NCI-H510A treated with DMSO at 0.1 percent for 48 hours (cell line): ENCODE measurements at places on chromosomes 1 and 21.

- peak; percentile 92 for DNase-seq
These were observed 31.6 kb downstream of the DOP1B start for GRCh38 chr21:36188081-36188681.

- DNase-seq = no peak
These were observed 125.9 kb downstream of the DMRTB1 start for GRCh38 chr1:53585129-53585528.

DNA sequence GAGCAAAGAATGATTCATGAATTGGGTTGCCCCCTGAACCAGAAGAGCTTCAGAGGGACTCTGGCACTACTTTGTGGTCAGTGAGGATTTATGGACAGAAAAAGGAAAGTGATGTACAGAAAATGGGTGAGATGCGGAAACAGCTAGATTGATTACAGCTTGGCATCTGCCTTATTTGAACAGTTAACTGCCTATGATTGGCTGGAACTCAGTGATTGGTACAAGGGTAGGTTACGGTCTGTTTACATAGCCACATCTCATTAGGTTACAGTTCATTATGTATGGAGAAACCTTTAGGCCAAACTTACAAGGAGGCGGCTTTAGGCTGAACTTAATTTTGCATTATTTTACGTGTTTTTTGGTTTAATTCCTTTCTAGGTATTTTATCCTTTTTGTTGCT is 29.0 kb upstream of the RHOU start:
- peak; percentile 57 for DNase-seq

DNA sequence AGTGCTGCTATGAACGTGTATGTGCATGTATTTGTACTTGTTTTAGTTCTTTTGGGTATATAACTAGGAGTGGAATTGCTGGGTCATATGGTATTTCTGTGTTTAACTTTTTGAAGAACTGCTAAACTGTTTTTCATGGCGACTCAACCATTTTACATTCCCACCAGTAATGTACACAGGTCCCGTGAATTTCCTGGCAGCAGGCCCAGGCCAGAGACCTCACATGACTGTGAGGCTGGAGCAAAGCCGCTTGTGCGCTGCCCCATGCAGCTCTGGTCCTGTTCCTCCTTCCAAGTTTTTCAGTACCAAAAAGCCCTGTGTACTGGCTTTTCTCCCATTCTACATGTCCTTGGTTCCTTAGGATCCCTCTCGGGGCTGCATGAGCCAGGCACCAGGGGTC is 29.6 kb downstream of the ACOT11 start:
- no peak for DNase-seq

DNA sequence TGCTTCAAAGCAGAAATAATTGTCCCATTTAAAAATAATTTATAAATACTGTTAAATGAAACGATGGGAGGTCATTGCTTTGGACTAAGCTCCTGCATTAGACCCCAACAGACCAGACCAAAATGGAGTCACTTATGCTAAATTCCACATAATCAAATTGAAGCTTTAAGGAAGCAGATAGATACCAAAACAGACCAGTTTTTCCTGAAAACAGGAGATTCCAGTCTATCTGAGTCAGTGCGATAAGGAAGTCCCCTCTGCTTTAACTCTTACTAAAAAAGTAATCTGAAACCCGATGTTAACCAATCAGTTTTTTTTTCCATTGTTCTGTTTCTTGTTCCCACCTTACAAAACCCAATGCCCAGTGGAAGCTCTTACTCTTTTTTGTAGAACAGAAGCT is 16.2 kb upstream of the DNASE2B start:
- DNase-seq = no peak

- no peak for DNase-seq
These were observed 2.5 kb upstream of the LBR start for GRCh38 chr1:225430301-225430700.

- DNase-seq = peak; percentile 85
These were observed 8.9 kb downstream of the CAMTA1 start for GRCh38 chr1:6794164-6794563.

DNA sequence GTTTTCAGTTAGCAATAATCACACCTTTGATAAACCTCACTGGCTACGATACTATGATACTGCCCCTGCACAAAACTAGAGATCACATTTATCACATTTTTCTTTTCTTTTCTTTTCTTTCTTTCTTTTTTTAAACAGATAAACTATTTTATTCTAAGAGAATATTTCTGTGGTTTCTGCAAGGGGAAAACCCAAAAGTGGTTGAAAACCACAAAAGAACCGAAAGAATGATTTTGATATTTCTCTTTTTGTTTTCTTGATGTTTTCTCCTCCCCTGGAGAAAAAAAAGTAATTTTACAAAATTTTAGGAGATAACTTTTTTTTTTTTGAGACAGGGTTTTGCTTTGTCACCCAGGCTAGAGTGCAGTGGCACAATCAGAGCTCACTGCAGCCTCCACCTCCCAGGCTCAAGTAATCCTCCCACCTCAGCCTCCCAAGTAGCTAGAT is 18.4 kb upstream of the FRRS1 start:
- DNase-seq = no peak

GRCh38 chr1:161159913-161160243 is 578 bp downstream of the USP21 start:
- DNase-seq = no peak

DNA sequence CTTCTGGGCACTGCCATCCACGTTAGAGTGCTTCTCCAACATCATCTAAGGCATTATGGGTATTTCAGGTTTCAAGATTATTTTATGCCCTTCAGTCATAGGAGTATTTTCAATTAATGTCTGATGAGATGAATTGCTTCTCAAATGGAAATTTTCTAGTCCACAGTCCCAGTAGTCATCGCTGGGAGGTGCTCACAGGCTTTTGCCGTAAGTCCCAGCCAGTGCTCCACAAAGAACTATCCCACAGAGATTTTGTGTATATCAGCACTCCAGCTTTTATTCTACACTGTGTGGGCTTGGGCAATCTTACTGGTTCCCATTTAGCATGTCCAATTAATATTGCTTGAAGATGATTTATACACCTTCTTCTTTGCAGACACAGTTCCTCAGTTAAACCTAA is 61.0 kb downstream of the SMYD2 start:
- no peak for DNase-seq

DNA sequence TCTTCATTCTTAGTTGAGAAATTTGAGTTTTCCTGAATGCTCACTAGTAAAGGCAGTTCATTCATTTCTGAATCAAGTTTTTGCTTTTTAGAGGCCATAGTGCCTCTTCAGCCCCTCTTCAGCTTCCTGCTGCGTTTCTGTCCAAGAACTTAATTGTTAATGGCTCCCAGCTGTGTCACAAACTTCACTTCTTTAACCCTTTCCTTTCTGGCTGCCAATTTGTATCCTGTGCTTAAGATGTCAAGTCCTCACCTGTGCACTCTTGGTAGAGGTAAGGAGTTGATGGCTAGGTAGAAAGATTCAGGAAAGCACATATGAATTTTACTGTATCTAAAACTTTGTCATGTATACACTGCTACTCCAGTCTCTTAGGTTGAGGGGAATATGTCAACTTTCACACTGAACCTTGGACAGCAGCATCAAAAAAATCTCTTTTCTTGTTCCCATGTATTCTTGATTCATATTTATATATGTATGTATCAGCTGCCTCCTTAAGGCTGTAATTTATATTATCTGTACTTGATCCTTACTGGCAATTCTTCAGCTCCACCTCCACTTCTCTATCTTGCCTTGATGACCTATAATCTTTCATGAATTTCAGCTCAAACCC is 612.8 kb downstream of the LMO4 start:
- peak; percentile 79 for DNase-seq

DNA sequence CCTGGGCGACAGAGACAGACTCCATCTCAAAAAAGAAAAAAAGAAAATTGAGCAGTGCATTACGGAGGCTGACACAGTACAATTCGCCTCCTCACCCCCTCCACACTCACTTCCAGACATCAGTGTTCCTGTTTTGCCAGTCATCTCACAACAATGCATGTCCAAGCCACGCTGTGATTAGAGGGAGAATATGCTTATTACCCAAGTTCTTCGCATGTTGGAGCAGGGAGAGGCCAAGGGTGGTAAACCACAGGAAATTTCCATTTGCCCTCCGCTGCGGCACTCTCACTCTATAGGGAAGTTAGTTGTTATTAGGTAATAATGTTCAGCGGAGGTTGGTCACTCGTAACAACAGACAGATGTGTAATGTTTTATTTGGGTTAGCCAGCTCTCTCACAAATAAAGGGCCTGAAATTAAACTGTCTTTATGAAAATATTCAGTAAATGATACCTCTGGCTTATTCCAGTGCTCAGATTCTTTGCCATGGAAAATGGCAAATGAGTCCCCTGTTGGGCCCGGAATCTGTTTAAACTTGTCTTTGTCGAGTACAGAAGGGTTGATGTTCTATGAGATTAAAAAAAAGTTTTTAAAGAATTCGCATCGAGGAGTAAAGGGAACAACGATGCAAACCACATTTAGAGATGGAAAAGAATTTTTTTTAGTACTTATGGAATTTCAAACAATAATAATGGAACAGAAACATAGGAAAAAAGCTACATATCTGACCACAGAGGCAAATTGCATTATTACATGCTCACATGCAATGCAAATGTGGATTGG is 33.1 kb downstream of the KCNJ15 start:
- DNase-seq = no peak

GRCh38 chr1:200904772-200905171 is 10.1 kb downstream of the INAVA start:
- no peak for DNase-seq

DNA sequence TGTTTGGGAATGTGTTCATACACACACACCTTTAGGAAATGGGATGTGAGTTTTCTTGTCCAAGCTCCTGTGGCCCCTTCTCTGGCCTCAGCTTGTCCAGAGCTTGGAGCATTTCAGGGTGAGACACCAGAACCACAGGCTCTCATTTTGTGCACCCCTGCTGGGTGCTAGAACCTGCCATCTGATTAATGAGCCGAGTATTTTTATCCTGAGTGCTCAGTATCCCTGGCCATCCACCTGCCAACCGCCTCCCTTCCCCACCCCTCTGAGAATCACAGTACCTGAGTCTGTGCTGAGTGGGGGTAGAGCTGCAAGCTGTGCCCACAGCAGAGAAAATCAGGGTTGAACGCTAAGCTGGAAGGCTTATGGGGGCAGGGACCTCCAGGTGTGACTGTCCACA is 1.4 kb downstream of the CASQ1 start:
- no peak for DNase-seq

DNA sequence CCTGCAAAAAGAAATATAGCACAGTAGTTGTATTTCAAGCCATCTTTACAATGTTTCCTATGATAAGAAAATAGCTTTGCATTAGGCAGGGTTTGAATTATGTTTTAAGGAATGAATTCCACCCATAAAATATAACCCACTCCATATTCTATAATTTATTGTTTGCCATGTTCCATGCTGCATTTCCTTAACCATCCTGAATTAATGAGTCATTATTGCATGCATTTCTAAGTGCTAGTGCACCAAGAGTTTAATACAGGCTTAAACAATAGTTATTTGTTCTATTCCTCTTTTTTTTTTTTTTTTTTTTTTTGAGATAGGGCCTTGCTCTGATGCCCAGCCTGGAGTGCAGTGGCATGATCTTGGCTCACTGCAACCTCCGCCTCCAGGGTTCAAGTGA is 45.2 kb downstream of the MIGA1 start:
- DNase-seq = no peak

- no peak for DNase-seq
These were observed 37.1 kb upstream of the MCOLN3 start for GRCh38 chr1:85085417-85085816.

DNA sequence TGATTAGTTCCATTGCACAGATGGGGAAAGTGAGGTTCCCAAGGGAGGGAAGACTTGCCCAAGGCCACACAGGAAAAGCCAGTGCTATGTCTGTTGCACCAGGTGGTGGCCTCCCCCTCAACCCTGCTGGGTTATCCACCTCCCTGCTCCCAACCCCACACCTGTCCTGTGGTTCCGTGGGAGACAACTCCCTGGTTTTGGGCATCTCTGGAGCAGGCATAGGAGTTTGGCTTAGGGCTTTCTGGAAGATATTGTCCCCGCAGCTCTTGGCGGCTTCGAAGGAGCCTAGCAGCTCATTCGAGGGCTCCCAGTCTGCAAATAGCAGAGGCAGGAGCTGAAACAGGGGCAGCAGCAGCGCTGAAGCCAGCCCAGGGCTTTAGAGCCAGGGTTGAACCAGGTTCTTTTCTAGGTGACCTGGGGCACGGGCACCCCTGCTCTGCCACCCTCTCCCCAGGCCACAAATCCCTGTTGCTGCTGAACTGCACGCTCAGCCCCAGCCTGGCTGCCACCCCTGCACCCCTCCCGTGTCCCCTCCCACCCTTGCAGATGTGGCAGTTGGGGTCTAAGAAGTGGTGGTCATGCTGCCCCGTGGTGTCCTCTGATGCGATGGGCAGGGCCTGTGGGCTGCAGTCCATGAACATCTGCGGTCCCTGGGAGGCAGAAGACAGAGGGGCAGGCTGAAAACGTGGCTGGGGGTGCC is 22.1 kb downstream of the SPOCD1 start:
- DNase-seq = no peak

- no peak for DNase-seq
These were observed 5.8 kb upstream of the CD46 start for GRCh38 chr1:207745839-207746767.

DNA sequence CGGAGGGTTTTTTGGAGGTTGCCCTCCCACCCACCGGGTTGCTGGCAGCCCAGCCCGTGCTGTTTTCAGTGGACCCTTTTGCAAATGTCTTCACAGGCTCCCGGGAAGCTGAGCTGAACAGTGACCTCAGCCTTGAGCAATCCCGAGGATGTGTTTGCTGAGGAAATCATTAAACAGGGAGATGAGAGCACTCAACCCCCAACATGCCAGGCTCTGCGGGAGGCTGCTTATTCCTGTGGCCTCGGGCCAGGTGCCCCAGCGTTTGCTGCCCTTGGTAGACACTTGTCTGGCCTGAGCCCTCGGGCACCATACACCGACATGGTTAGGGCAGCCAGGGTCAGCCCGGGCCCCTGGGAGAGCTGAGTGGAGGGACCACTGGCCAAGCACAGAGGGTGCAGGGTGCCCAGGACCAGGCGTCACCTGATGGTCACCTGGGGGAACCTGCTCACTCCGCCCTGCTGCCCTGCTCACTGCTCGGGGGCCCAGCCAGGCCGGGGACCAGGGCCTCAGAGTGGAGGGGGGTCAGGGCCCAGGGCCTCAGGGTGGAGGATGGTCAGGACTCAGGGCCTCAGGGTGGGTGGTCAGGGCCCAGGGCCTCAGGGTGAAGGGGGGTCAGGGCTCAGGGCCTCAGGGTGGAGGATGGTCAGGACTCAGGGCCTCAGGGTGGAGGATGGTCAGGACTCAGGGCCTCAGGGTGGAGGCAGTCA is 42.5 kb upstream of the POFUT2 start:
- DNase-seq = no peak

- no peak for DNase-seq
These were observed 86.0 kb downstream of the MATN1 start for GRCh38 chr1:30637183-30637980.

- DNase-seq = peak; percentile 31
These were observed 132.9 kb upstream of the RAB4A start for GRCh38 chr1:229138058-229138457.

- DNase-seq = no peak
These were observed 103.9 kb downstream of the PTPN14 start for GRCh38 chr1:214447557-214447871.
